ENCODE measurements at places on chromosomes 3 and 15. TPM values are rescaled to one million over a fixed set of nuclear protein-coding genes. Genes with fewer than 3 reads are reported as not detected.
A peak's percentile ranks its signal among the peaks of the same experiment; 100 is the strongest.

DNA sequence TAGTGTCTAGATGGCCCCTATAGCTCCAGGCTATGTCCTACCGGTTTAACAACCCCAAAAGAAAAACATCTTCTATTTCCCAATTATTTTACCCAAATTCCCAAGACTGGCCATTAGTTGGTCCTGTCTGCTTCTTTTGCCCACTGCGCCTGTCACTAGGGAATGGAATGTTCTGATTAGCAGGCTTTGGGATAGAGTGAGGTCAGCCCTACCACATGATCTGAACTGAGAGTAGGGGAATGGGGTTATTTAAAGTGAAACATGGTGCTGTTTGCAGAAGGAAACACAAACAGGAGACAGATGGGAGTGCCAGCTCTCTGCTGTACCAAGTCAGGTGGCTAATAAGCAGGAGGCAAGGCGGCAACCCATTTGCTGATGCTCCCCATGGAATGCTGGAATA is 635.6 kb upstream of the CFAP20DC start:
- DNase-seq, result no peak

- DNase-seq, result no peak
Measured at GRCh38 chr15:99403597-99403996, 152.3 kb downstream of the LRRC28 start.

GRCh38 chr3:105930733-105931132 is 61.9 kb upstream of the CBLB start:
- DNase-seq, result no peak

- no peak for DNase-seq
Measured at GRCh38 chr3:49840388-49840787, 16.0 kb downstream of the TRAIP start.

DNA sequence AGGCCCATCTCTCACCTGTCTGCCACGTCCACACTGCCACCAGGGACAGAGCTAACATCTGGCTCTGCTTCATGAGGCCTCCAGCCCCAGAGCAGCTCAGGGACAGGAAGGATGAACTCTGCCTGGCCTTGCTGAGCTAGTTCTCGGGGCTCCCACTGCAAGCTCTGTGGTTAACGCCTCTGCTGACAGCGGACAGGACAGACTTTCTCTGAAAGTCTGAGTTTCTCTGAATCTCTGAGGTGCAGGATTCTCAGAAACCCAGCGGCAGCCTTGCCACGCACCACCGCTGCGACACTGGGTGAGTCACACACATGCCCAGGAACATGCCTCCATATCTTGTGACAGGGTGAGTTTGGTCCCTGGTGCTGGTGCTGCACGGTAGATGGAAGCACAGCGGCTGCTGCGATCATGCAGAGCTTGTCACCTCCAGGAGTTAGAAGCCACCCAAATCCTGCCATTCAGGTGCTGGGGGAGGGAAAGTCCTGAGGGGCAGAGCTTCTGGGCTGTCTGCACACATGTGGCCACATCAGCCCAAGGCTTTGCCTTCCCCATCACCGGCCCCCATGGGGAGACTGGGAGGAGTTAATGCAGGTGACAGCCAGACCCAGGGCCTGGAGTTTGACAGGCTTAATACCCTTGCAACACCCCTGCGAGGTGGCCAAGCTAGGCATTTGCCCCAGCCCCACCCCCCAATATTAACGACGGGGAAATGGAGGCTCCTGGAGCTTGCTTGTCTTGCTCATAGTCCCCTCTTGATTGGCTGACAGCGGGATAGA is 267.0 kb downstream of the PLCL2 start:
- DNase-seq, result peak; percentile 95

FBXW12 gene
- total RNA-seq, result not detected

NANOGP8 gene
- not detected for total RNA-seq

APOD gene
- not detected for total RNA-seq

FGF12 gene
- total RNA-seq, result not detected

PTX3 gene
- total RNA-seq, result 0.40 TPM
